ENCODE measurements at places on chromosomes 3 and 15. TPM values are rescaled to one million over a fixed set of nuclear protein-coding genes. Genes with fewer than 3 reads are reported as not detected.

GRCh38 chr15:83215306-83215705 is 7.7 kb upstream of the HDGFL3 start:
- no peak for DNase-seq
- H3K4me1 ChIP-seq = no peaks in the 10 kb centered on the region
- peaks cover 28% of the 10 kb centered on the region for H3K27me3 ChIP-seq
- H3K4me3 ChIP-seq = no peak overlapping the region

DNA sequence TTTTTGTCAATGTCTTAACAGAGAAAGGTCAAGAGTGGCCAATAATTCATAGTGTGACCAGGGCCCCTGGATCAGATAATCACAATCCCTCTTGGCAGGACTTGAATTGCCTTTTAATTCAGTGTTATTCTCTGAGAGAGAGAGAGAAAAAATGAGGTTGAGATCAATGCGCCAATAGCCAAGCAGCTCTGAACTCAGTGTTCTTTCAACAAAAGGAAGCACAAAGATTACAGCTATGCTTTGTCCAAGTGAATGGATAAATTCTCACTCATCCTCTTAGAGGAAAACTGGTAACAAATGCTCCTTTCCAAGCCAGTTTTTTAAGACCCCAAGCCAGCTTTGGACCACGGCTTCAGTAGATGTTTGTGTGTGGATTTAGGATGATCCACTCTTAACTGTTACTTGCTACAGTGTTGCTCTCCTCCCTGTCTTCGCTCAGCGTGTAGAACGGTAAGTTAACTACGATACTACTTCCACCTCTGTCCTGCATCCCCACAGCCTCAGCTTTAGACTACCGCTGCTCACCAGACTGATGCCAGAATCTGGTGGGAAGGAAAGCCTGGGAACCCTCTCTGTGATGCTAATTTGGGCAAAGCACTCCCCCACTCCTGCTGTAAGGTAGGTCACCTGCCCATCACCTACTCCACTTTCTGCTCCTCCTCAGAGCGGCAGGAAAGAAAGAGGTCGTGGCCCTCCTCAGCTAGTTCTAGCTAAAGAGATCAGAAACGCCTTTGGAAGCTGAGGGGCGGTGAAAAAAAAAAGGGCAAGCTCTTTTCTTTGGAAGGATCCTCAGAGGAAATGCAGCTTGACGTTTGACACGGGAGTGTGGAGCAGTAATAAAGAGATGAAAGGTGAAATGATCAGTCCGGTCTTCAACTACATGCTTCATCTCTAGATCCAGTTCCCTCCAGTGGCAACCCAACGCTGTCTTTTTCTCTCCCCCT is 46.8 kb upstream of the LPP start:
- no peak overlapping the region for H3K27ac ChIP-seq
- peaks cover 6% of the 10 kb centered on the region for H3K4me1 ChIP-seq
- peaks cover 3% of the 10 kb centered on the region for H3K27me3 ChIP-seq
- DNase-seq = no peak
- no peaks in the 10 kb centered on the region for H3K36me3 ChIP-seq

- no peaks in the 10 kb centered on the region for H3K27me3 ChIP-seq
- H3K27ac ChIP-seq = no peak overlapping the region
- no peaks in the 10 kb centered on the region for H3K4me1 ChIP-seq
- DNase-seq = no peak
Measured at GRCh38 chr15:66163553-66163952, 90.0 kb downstream of the MEGF11 start.

- H3K36me3 ChIP-seq = no peaks in the 10 kb centered on the region
- DNase-seq = peak; percentile 73
- peaks cover 2% of the 10 kb centered on the region for H3K27me3 ChIP-seq
Measured at GRCh38 chr3:99875929-99876841, 58.5 kb downstream of the CMSS1 start.

- no peak overlapping the region for H3K4me3 ChIP-seq
- no peak overlapping the region for H3K27ac ChIP-seq
- no peaks in the 10 kb centered on the region for H3K4me1 ChIP-seq
- H3K27me3 ChIP-seq = no peaks in the 10 kb centered on the region
- H3K36me3 ChIP-seq = no peaks in the 10 kb centered on the region
Measured at GRCh38 chr3:60755094-60755493, 496.2 kb downstream of the FHIT start.

DNA sequence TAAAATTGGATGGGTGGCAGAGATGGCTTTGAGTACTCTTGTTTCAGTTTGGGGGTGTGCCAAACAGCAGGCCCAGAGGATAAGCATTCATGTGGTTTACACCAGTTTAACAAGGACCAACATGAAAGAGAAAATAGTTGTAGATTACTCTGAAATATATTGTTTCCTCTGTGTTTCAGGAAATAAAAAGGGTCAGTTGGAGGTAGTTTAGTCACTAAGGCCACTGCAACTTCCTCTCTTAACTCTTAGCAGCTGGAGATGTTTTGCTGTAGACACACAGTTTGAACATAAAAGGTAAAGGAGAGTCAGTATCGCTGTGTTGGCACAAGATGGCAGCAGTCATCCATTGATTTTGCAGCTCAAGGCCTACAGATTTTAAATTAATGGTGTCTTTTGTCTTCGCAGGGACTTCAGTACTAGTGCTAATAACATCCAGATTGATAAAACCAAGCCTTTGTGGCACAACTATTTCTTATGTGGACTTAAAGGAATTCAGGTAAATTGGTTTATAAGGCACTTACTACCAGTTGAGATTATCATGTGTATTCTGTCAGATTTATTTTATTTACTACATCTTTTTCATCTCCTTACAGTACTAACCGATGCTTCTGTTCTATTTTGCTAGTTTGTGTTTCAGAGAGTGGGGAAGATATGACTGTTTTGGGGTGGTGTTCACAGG is 65.5 kb downstream of the GALK2 start:
- no peak overlapping the region for H3K27ac ChIP-seq
- H3K4me3 ChIP-seq = no peak overlapping the region
- peak; percentile 57 for DNase-seq

Gene LRTM1
- not detected for total RNA-seq

Gene CFAP100
- not detected for total RNA-seq

Gene STAC
- not detected for total RNA-seq

Gene MUC20
- 0.73 TPM for total RNA-seq

Gene ATG7
- 30.5 TPM for total RNA-seq
